ENCODE measurements at places on chromosomes 12 and 14.

GRCh38 chr12:55250944-55251343 is 6.5 kb downstream of the OR6C74 start:
- no peak overlapping the region for H3K27ac ChIP-seq
- no peak overlapping the region for H3K4me3 ChIP-seq
- no peaks in the 10 kb centered on the region for H3K27me3 ChIP-seq
- no peaks in the 10 kb centered on the region for H3K4me1 ChIP-seq

DNA sequence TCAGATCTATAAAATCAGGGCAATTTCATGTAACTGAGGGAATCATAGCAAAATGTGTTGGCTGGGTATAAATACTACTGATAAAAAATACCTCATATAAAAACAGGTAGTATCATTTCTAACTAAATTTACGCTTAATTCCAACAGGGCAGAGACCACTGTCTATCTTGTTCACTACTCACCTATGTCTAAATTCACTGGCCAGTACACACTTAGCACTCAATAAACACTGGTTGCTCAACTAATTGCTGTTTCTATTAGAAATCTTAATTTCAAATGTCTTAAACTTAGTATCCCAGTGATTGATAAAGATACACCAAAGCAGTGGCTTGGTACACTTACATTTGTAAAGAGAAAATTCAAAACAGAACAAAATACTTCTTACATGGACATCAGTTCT is 55.6 kb downstream of the HNRNPC start:
- DNase-seq = no peak
- no peaks in the 10 kb centered on the region for H3K27me3 ChIP-seq
- H3K4me3 ChIP-seq = no peak overlapping the region
- H3K4me1 ChIP-seq = peaks cover 27% of the 10 kb centered on the region
- no peak overlapping the region for H3K27ac ChIP-seq

DNA sequence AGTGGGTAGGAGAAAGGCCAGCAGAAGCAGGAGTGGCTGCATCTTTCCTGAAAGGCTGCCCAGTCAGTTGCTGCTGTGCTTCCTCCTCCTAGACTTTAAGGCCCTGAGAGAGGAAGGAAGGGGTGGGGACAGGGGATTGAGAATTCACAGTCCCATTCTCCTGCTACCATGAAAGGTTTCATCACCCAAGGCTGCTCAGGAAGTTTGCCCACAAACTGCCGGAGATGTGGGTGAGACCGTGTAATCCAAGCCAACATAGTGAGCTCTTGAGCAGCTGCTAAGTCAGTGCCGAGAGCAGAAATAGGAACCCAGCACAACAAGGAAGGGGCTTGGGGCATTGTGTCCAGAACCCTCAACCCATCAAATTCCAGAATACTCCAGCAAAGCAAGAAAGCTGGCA is at the start of gene CTSG:
TSS of gene CTSG (minus strand) at position 69 of the 400 bp plus-strand sequence. CDS start at position 42, 27 bp downstream.
- H3K4me3 ChIP-seq = no peak within 1 kb of the TSS
- H3K27me3 ChIP-seq = no peaks in the 10 kb centered on the region
- H3K4me1 ChIP-seq = no peaks in the 10 kb centered on the region
- no peaks in the 10 kb centered on the region for H3K36me3 ChIP-seq

- peak overlapping the region; percentile 57 for H3K4me3 ChIP-seq
- no peak for DNase-seq
- peaks cover 9% of the 10 kb centered on the region for H3K4me1 ChIP-seq
- peak overlapping the region; percentile 65 for H3K27ac ChIP-seq
- no peaks in the 10 kb centered on the region for H3K36me3 ChIP-seq
Measured at GRCh38 chr12:120085920-120086645, 30.5 kb downstream of the RAB35 start.

DNA sequence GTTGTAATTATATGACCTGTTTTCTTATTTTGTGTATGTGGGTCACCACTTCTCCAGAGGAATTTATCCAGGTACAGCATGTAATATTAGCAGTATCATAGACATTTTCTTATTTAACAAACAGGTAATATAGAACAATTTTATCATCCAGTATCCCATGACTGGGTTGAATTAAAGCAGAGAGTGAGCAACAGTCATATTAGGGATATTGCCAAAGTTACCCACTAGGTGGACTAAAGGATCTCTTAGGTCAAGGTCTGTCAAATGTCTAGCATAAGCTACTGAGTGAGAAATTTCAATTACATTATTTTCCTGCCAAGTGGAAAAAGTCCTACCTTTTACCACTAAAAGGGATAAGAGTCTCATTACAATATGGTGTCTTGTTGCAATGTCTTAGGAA is 62.1 kb upstream of the TRIM9 start:
- no peak overlapping the region for H3K27ac ChIP-seq
- H3K36me3 ChIP-seq = no peaks in the 10 kb centered on the region
- no peaks in the 10 kb centered on the region for H3K27me3 ChIP-seq

DNA sequence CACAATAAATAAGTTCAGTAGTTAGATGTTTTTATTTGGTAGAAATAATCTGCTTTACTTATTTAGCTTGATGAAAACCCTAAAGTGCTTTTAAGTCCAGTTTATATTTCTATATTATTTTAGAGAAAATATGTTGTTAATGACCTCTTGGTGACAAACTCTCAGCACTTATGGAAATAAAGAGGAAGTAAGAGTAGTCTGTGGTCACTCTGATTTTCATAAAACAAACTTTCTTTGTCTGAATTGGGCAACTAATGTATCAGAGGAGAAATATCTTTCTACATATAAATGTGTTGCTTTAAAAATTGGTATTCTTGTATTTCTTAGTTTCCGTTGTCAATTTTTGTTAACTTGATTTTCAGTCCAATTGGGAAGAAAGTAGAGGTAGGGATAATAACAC is 878.9 kb upstream of the SEL1L start:
- no peak overlapping the region for H3K27ac ChIP-seq
- H3K4me1 ChIP-seq = no peaks in the 10 kb centered on the region
- H3K36me3 ChIP-seq = no peaks in the 10 kb centered on the region

DNA sequence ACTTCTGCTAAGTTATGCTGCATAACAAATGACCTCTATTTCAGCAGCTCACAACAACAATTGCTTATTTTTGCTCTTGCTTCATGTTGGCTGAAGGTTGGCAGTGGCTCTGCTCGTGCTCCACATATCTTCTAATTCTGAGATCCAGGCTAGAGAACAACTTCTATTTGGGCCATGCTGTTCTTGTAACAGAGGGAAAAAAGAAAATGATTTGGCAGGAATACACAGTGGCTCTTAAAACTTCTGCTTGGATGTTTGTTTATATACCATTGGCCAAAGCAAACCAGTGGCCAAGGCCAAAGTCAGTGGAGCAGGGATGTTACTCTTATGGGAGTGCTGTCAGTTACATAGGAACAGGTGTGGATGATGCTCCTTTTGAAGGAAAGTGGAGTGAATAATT is 32.1 kb downstream of the GPHN start:
- DNase-seq = no peak
- H3K27me3 ChIP-seq = no peaks in the 10 kb centered on the region
- H3K4me3 ChIP-seq = no peak overlapping the region
- no peak overlapping the region for H3K27ac ChIP-seq
- no peaks in the 10 kb centered on the region for H3K4me1 ChIP-seq

DNA sequence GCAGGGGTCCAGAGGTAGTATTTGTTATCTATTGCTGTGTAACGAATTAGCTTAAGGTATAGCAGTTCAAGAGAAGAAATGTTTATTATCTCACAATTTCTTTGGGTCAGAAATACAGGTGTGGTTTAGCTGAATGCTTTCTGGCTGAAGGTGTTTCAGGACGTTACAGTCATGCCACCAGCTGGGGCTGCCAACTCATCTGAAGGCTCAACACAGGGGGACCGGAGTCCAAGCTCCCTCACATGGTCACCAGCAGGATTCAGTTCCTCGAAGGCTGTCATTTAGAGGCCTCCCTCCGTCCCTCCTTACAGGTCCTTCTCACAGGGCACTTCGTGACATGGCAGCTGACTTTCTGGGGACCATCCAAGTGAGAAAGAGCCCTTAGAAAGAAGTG is 37.5 kb upstream of the SINHCAF start:
- DNase-seq = no peak
- H3K27ac ChIP-seq = no peak overlapping the region
- no peaks in the 10 kb centered on the region for H3K4me1 ChIP-seq
- no peak overlapping the region for H3K4me3 ChIP-seq
- H3K27me3 ChIP-seq = no peaks in the 10 kb centered on the region
- H3K36me3 ChIP-seq = no peaks in the 10 kb centered on the region

DNA sequence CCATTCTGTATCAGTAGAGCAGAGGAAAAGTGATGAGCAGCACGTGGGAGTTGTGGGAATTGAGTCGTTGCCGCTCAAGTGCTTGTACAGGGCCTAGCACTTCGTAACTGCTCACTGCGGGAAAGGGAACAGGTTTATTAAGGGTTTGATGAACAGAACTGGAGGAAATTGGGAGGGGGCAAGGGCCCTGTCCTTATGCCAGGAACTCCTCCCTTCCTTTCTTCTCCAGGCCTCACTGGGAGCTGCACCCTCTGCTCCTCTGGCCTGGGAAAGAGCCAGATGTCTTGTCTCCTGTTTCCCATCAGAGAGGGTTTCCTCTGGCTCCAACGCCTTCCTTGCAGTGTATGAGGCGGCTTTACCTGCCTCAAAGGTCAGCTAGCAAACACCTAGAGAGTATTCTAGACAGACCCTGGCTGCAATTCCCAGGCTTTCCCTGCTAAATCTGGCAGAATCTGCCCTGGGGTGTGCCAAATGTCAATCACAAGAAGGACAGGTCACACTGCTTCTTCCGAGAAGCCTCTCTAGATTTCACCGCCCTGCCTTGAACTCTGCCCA is 78.4 kb downstream of the NTF3 start:
- no peaks in the 10 kb centered on the region for H3K36me3 ChIP-seq
- H3K27me3 ChIP-seq = no peaks in the 10 kb centered on the region
- H3K4me3 ChIP-seq = no peak overlapping the region
- H3K4me1 ChIP-seq = no peaks in the 10 kb centered on the region
- no peak for DNase-seq

DNA sequence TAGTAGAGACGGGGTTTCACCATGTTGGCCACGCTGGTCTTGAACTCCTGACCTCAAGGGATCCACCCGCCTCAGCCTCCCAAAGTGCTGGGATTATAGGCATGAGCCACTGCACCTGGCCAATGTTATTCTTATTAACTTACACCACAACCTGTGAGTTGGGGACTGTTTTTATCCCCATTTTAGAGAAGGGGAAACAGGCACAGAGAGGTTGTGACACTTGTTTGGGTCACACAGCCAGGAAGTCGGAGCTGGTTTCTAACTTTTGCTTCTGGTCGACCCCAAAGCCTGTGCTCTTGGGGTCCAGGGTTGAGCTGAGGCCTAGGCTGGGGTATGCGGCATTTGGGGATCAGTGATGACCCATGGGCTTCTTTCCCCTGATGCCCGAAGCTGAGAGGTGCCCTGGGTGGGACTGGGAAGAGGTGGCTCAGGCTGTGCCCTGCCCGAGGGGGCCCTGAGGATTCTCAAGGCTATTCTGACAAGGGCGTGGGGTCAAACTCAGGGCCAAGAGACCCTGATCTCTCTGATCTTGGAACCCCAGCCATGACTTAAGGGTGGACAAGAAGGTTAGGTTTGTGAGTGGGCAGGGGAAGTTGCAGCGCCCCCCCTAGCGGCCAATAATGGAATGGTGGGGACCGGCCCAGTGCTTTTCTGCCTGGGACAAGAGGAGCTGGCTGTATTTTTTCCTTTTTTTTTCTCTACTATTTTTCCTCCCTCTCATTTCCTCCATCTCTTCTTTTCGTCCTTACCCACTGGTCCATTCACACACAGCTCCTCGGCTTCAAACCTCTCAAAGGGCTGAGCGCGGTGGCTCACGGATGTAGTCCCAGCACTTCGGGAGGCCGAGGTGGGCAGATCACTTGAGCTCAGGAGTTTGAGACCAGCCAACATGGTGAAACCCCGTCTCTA is 3.0 kb downstream of the SDSL start:
- DNase-seq = no peak
- H3K36me3 ChIP-seq = no peaks in the 10 kb centered on the region
- no peak overlapping the region for H3K4me3 ChIP-seq
- H3K27me3 ChIP-seq = no peaks in the 10 kb centered on the region
- H3K4me1 ChIP-seq = no peaks in the 10 kb centered on the region
- H3K27ac ChIP-seq = no peak overlapping the region

DNA sequence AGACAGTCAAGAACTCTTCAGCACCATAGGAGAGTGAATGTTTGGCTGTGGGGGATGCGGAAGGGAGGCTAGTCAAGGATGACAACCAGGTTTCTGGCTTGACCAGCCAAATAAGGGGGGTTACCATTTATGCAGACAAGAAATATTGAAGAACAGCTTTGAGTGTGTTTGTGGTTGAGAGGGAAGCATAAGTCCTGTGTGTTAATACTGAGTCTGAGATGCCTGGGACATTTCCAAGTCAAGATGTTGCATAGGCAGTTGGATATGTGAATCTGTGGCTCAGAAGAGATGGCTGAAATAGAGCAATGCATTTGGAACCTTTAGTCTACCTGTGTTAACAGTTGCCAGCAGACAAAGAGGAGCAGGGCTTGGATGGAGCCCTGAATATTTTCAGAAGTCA is 66.1 kb downstream of the ANO6 start:
- peaks cover 79% of the 10 kb centered on the region for H3K4me1 ChIP-seq
- no peaks in the 10 kb centered on the region for H3K36me3 ChIP-seq
- no peak for DNase-seq
- no peak overlapping the region for H3K27ac ChIP-seq

- no peak for DNase-seq
- H3K27me3 ChIP-seq = no peaks in the 10 kb centered on the region
- H3K4me3 ChIP-seq = no peak overlapping the region
- H3K27ac ChIP-seq = no peak overlapping the region
Measured at GRCh38 chr12:42625611-42626010, 36.1 kb upstream of the PRICKLE1 start.

DNA sequence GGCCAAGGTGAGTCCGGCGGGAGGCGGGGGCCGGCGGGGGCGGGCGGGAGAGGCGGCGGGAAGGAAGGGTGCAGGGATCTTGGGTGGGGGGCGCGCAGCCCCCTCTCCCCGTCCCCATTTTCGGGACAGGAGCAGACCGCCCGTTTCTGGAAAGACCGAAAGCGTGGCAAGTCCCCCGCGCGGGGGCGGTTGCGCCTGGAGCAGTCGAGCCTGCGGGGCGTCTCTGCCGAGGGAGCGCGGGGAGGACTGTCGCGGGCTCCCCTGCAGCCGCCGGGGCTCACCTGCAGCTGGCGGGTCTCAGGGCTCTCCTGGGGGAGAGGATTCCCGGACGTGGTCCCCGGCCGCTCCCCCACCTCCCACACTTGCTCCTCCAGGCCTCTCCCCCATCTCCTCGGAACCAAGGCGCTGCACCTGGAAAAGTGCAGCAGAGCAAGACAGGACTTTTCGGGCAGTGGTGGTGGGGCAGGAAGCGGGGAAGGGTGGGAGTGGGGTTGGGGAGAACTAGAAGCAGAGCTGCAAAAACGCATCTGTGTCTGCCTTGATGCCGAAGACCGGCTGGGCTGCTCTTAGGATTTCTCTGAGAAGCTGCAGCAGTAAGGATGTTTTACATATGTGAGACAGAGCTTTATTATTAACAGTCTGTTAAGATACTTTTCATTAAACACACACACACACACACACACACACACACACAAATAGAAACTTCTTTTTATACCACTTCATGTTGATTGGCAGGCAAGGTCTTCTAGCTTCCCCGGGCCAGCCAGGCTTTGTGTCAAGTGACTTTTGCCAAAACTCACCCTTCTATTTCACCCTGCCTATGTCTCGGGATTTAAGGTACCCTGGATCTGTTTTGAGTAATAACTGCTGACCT is 677 bp downstream of the C12orf75 start:
- peak overlapping the region; percentile 87 for H3K4me3 ChIP-seq
- H3K36me3 ChIP-seq = no peaks in the 10 kb centered on the region
- peak overlapping the region; percentile 85 for H3K27ac ChIP-seq
- DNase-seq = no peak
- no peaks in the 10 kb centered on the region for H3K27me3 ChIP-seq
- H3K4me1 ChIP-seq = peaks cover 34% of the 10 kb centered on the region
